ENCODE measurements at places on chromosomes 1 and 21.
A peak's percentile ranks its signal among the peaks of the same experiment; 100 is the strongest.

DNA sequence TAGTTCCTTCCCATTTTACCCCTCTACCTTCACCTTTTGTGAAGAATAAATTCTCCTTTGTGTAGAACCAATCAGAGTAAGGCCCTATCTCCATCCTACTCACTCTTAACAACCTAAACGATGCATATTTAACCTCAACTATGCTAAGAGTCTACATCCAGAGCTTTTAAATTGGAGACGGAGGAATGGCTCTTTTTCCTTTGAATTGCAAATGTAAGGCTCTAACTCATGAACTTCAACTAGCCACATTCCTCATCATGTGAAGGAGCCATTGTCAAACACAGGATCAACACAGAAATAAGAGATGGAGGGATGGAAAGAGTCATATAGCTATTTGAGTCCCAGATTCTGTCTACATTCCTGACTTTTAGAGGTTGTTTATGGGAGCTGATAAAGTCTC lies 18.2 kb downstream of the DEPDC1 start:
- no peak for DNase-seq

DNA sequence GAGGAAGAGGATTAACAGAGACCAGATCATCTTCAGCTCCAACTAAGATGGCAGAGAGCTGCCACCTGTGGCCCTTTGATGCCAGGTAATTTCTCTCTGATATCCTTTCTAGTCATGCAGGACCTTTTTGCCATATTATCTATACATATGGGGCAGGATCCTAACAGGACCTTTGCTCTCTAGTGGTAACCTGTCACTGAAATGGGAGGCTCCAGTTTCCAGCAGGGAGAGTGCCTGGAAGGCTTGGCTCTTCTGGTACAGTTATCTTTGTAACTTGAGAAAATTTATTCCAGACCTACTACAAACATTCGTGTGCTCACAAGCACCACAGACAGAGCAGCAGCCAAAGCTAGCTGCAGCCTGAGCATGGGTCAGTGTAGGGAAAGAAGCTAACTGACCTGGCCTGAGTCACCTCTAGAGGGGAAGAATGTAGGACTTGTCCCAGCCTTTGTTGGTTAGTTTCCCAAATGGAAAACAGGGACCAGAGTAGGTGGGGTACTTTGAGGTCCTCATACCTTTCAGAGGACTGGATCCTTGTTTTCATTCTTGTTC lies 86.5 kb upstream of the MACF1 start:
- no peak for DNase-seq

- DNase-seq = no peak
Observed at GRCh38 chr1:67850611-67851075, 17.4 kb upstream of the GNG12 start.

DNA sequence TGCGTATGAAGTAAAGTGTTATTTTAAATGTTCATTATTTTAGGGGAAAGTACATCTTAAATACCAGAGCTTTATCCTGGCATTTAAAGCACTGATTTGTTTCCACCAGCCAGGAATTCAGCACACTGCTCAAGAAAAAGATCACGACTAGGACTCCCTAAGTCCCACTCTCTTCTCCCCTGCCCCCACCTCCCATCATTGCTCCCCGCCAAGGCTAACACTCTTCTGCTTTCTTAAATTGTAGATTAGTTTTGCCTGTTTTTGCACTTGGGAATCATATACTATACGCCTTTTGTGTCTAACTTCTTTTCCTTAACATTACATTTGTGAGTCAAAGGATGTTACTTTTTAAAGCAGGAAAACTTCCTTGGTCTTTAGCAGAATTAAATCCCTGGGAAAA lies 37.5 kb upstream of the C1orf105 start:
- DNase-seq = no peak

DNA sequence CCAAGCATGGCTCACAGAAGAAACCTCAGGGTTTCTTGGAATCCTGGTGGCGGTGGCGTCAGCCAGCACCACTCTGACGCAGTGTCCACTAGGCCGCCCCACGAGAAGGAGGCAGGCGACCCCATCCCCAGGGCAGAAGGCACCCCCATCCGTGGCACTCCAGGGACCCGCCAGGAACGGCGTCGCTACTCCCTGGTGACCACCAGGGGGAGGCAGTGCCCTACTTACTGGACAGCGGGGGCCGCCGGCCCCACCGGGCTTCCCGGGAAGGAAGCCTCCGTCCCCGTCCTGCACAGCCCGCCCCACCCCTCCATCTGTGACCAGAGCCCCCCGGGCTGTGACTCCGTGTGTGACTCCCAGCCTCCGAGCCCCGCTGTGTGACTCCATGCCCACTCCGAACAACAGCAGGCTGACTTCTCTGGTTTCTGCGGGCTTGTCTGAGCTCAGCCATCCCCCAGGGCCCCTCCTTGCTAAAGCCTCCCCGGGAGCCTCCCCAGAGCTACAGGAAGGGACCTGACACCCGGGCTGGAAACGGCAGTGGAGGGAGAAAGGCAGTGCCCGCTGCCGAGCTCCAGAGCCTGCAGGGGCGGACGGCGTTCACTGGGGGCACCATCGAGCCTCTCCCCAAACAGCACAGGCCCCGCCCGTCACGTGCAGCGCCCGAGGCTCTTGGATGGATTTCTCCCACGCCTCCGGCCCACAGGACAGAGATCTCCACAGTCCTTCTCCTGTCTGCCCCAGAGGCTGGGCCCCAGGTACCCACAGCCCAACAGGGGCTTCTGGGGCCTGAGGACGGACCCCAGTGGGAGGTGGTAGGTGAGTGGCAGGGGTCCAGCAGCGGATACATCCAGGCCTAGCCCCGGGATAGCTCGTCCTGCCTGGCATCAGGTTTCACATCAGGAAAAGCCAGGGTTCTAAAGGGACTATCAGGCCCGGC lies 21.1 kb downstream of the KIF17 start:
- peak; percentile 65 for DNase-seq

DNA sequence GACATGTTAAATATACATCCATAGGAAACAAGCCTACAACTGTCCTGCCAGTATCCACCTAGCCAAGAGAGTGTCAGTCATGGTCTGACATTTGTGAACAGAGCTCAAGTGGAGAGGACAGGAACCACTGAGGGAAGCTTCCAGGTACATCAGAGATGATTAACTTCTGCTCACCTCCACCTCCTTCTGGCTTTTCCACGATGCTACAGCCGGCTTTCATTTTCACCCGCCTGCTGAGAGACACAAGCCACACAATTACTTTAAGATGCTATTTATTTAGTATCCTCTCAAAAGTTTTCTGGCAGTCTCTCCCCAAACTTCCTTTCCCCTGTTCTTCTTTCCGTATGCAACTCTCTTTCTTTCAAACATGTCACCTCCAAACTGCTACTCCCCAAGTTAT lies 2.1 kb downstream of the ETV3 start:
- DNase-seq = no peak

GRCh38 chr1:154863315-154864174 lies 6.5 kb downstream of the KCNN3 start:
- peak; percentile 19 for DNase-seq

- DNase-seq = no peak
Observed at GRCh38 chr1:197799271-197799670, 24.0 kb upstream of the DENND1B start.

DNA sequence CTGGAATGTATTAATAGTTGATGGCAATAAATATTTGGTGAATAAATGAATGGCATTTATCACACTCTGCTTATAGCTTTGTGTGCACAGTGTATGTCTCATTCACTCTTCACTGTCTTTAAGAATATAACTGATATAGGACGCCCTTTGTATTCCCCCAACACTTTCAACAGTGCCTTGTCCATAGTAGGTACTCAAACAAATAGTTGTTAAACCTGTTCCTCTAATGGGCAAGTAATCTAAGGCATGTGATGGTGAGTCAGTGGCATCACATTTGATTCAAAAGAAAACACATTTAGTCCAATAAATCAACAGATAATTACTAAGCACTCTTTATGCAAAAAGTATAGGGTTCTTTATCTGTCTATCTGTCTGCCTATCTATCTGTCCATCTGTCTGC lies 11.2 kb upstream of the RXRG start:
- no peak for DNase-seq

GRCh38 chr1:179761846-179762640 lies 19.0 kb downstream of the FAM163A start:
- DNase-seq = no peak

DNA sequence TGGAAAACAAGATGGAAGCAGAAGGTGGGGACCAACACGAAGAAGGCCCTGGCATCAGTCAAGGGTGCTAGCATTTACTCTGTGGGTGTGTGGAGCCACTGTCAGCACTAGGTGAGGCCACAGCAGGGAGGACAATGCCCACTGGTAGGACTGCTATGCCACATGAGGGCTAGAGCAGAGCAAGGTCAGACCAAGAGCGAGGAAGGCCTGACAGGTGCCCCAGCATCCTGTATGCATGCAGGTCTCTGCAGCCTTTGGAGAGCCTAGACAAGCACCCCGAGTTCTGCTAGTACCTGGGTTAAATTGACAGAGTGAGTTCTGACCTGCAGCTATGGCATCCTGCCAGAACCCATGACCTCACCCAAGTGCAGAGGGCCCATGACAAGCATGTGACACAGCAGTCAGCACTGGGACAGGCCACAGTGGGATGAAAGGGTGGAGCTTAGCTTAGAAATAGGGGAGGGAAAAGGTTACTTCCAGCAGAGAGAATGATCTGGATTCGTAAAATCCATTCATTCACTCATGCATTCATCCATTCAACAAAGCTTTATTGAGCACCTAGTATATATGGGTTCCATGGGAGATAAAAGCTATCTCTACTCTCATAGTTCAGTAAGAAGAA lies 9.0 kb upstream of the CSF1 start:
- no peak for DNase-seq

- no peak for DNase-seq
Observed at GRCh38 chr1:236657398-236657797, 28.9 kb upstream of the ACTN2 start.

GRCh38 chr1:178362747-178363146 lies 134.0 kb downstream of the CLEC20A start:
- DNase-seq = no peak

GRCh38 chr1:26677306-26678115 lies 18.3 kb upstream of the ARID1A start:
- peak; percentile 34 for DNase-seq

DNA sequence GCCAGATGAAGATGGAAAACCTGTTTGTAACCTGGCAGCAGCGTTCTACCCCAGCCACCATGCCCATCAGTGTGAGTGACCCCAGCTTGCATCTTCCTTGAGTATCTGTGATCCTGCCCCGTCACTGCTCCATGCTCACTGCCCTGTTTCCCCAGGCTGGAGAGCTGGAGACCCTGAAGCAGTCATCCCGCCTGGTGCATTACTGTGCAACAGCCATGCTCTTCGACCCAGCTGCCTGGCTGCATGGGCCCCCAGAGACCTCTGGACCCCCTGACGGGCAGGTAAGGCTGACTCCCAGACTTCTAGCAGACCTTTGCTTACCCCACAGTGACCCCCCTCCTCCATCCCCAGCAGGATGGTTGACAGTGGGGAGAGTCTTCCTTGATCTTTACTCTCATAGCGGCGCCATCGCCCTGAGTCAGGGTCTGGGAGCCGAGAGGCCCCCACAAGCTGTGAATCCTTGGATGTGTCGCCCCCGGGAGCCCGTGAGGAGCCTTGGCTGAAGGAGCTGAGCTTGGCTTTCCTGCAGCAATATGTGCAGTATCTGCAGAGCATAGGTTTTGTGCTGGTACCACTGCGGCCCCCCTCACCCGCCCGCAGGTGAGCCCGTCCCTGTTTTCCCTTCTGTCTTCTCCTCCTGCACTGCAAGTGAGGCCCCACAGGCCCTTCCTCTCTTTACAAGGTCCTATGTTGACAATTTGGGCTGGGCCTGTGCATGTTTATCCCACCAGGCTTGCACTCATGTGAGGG lies 10.4 kb downstream of the HYI start:
- DNase-seq = no peak

DNA sequence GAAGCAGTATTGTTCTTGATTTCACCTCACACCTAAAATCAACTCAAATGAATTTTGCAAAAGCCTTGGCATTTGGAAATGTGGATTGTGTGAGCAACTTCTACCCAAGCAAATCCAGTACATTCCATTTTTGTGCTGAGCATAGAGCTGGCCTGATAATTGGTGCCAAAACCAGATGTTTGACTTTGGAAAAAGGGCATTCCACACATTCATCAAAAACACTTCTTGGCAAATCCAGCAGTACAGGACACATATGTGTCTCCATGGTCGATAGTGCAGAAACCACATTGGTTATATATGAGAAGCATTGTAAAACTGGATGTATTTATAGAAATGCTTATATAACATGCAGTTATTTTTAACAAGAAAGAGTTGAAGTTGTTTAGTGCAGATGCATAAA lies 210.4 kb downstream of the KCNK2 start:
- DNase-seq = no peak

DNA sequence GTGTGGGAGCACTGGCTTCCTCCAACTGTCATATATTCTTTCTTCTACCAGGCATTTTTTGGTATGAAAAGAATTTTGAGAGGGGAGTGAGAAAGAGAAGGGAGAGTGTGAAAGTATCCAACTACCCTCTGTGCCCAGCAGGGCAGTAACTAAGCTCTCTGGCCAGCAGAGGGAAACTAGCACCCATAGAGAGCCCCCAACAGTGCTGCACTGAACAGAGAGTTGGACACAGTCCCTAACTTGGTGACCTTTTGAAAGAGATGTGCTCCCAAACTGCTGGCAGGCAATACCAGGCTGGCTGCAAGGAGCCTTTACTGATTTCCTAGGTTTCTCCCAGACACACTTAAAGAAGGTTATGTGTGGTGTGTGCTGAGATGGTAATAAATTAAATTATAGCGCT lies 118.8 kb upstream of the PBX1 start:
- DNase-seq = no peak

DNA sequence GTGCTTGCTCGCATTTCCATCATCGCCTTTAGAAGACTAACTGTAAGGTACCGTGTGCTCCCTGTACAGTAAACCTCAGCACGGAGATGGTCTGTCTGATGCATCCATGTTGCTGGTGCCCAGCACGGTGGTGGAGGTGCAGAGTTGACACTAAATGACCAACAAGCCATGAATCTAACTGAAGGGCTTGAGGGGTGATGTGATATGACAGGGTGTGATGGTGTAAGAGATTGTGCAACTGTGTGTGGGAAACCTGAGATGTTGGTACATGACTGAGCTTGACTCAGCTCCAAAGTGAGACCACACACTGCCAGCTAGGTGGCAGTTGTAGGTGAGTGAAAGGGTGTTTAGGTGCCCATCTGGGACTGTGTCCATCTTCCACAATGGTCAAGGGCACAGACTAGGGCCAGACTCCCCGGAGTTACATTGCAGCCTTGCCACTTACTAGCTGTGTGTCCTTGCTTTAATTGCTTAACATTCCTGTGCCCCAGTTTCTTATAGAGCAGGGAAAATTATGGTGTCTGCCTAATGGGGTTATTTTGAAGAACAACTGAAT lies 21.4 kb downstream of the SLC2A1 start:
- DNase-seq = no peak

All from T-helper 9 cell (primary cell).